ENCODE measurements at places on chromosomes 4 and X.

GRCh38 chrX:55716937-55717336, 612 bp upstream of the RRAGB start:
- DNase-seq, result no peak

DNA sequence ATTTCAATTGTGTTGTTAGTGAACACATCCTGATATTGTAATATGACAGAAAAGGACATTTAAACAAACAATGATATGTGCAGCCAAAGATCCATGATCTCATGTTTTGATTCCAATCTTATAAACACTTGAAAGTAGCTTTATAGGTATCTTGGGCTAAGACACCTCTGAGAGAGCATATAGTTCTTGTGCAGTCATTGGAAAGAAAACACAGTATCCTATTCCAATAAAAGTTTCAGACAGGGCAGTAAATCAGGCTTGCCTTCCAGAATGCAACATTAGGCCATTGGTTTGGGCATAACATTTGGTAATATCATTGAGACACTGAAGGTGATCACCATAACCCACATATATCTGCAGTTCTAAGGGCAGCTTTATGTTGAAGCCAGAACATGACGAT, 188.3 kb upstream of the HCCS start:
- no peak for DNase-seq

- no peak for DNase-seq
Observed at GRCh38 chr4:157265281-157265680, 44.8 kb downstream of the GRIA2 start.

- no peak for DNase-seq
Observed at GRCh38 chr4:1446502-1447386, 40.5 kb upstream of the NKX1-1 start.

DNA sequence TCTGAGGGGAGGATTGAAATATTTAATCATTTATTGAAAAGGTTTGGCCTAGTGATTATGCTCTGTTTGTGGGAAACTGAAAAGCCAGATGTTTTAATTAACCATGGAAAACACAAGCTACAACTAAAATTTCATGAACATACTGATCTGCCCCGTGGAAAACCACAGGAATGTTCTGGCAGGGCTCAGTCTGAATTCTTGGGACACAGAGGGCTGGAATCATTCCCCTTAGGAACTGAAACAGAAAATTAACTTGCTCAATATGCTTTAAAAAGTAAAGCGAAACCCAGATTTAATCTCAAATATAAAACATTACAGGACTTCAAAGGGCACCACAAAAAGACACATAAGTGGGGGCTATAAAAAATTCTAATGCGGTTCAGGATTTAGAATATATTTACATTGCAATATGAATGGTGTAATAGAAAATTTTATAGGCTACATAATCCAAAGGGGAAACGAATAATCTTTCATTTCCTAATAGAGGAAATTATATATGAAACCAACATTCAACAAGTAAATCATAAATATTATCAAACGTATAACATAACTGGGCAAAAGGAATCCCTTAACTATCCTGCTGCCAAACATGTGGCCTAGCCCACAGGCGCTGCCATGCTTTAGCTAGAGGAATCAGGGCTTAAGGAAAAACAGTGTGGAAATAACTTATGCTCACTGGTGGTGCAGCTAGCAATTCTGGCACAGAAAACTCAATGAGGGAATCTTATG, 70.9 kb downstream of the APBB2 start:
- DNase-seq, result peak; percentile 64

DNA sequence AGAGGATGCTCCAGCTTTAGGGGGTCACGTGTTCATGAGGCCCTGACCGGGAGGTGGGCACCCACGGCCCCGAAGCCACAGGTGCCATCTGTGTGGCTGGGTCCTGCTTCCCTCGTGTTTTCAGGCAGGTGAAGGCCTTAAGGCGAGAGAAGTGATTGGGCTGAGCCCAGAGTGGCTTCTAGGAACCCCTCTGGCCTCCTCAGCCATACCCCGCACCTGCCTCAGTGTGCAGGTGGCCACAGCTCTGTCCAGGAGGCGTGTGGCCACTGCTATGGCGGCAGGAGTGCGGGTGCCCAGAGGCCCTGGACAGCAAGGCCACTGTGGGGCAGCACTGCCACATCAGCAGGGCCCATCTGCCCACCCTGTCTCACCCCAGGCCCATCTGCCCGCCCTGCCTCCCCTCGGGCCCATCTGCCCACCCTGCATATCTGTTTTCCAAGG, 25.0 kb downstream of the NKX1-1 start:
- DNase-seq, result no peak

- no peak for DNase-seq
Observed at GRCh38 chr4:169582706-169583105, 29.7 kb downstream of the NEK1 start.

- no peak for DNase-seq
Observed at GRCh38 chr4:95545546-95545945, 3.2 kb downstream of the UNC5C start.

DNA sequence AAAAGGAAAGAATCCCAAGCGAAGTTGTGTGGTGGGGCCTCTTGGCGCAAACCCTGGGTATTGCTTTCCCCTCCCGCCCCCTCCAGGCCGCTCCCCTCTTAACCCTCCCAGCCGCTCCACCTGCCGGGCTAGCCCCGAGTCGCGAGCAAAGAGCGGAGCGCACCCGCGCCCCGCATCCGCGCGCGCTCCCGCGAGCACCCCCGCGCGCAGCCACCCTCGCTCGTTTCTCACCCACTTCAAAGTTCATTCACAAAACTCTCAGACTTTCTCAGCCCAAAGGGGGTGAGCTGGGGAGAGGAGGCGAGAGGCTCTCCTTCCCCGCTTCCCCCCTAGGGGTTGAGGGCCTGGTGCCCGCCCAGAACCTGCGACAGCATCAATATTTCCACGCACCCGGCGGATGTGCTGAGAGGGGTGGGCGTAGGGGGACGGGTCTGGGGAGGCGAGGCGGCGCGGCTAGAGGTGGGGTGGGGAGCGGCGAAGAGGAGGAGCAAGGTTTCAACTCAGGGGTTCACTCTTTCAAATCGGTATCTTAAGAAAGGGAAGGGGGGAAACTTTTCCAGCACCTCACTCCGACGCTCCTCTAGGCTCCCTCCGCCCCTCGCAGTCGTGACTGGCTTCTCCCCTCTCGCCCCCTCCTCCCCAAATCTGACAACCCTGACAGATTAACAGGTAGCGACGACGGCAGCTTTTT, 1.8 kb downstream of the MAML3 start:
- no peak for DNase-seq

DNA sequence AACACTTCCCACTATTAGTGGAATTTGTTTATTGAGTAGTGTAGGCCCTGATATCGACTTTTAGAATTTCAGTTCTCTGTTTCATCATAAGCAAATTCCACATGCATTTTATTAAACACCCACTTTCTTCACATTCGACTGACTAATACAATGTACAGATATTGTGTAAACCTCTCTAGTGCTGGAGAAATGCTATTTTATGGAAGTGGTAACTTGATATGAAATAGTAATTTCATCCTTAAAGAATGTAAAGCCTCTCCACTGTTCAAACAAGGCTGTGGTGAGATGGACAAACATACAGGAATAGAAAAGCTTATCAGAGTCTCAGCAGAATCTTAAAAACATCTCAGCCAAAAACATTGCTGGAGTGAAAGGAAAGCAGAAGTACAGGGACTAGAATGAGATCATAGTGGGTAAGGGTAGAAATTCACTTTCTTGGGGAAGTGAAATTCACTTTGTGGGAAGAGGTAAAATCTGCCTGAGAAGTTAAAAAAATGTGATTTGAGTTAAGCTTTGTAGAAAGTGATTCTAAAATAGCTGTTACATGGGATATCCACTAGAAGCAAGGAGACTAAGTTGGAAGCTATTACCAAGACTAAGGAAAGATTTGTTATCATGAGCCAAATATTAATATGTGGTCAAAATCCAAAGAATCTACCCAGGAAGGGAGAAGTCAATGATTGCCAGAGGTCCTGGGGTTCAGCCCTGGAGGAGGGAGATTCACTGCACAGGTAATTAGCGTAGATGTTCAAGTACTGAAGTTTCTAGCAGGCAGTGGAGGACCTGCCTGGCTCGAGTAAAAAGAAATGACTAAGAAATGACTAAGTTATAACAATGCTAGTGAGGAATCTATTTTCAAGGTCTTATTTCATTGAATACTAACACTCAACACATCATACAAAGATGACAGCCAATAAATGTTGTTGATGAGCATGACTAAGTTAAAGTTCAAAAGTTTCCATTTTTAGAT, 398.3 kb upstream of the FAM47C start:
- no peak for DNase-seq

DNA sequence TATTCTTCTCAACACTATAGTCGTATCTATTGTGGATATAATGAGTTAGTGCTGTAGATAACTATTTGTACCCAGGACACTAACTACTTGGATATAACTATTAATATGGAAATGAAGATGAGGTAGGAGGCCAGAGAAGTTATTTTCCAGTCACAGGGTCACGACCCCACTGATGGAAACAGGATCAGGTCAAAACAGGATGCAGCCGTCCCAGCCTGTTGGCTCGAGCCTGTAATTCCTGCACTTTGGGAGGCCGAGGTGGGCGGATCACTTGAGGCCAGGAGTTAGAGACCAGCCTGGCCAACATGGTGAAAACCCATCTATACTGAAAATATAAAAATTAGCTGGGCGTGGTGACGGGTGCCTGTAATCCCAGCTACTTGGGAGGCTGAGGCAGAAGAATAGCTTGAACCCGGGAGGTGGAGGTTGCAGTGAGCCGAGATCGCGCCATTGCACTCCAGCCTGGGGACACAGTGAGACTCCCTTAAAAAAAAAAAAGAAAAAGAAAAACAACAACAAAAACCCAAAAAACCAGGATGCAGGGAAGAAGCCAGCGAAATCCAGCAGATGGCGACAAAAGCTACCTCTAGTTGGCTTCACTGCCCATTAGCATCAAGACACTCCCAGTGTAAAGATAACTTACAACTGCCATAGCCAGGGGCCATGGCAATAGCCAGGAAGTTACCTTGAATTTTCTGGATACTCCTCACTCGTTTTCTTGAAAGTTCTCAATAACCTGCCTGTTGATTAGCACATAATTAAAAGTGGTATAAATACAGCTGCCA, 37.9 kb upstream of the NKAP start:
- peak; percentile 16 for DNase-seq

- DNase-seq, result no peak
Observed at GRCh38 chrX:106626789-106627188, 15.0 kb downstream of the RADX start.

DNA sequence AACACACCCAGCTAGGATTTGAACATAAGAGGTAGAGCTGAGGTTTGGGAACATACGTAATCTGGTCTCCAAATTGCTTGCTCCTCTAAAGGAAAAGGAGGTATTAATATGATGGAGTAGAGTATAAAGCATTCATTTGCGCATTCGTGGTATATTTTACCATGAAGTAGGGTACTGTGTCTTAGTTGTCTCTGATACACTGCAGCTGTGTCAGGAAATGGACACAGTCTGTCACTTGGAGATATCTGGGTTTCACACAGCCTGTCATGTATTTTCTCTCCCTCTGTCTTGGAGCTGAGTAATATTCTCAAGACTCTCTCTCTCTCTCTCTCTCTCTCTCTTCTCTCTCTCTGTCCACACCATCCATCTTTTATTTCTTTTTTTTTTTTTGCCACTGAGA, 274.8 kb upstream of the UGT8 start:
- no peak for DNase-seq

DNA sequence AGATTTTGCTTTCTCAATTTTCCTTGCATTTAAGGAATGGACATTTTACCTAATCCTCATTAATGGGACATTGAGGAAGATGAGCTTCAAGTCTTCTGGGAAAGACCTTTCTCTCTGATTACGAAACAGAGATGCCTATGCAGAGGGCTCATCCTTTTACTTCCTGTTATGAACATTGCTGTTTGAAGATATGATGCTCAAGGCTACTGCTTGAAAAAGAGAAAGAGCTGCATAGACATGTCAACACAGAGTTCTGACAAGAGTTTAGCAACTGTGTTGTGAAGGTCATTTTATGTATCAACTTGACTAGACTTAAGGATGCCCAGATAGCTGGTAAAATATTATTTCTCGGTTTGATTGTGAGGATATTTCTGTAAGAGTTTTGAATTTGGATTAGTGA, 13.8 kb upstream of the GNPDA2 start:
- no peak for DNase-seq

- no peak for DNase-seq
Observed at GRCh38 chrX:11789809-11790208, 31.8 kb downstream of the MSL3 start.

GRCh38 chrX:70166601-70167590, 10.4 kb upstream of the DGAT2L6 start:
- DNase-seq, result peak; percentile 85

- DNase-seq, result no peak
Observed at GRCh38 chr4:189787216-189788031, 153.2 kb upstream of the FRG1 start.

GRCh38 chr4:4574792-4575191, 32.9 kb upstream of the STX18 start:
- DNase-seq, result peak; percentile 65

GRCh38 chr4:19254486-19254885, 997.2 kb upstream of the SLIT2 start:
- no peak for DNase-seq

- no peak for DNase-seq
Observed at GRCh38 chr4:57053508-57053907, 56.7 kb downstream of the IGFBP7 start.

DNA sequence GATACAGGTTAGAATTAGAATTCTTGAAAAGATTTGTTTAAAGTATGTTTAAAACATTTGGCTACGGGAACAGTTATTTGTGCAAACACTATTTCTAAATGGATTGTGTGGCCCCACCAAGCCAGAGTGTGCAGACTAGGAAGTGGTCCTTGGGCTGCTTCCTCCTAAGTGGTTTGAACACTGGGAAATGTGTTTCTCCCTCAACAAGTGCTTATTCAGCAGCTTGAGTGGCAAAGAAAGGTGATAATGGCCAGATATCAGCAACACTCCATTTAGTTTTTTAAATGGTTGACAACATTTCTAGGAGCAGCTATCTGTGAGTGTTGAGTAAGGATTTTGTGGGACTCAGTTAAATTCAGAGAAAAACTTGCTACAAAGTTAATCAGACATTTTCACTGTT, 141.4 kb upstream of the LNX1 start:
- DNase-seq, result no peak

DNA sequence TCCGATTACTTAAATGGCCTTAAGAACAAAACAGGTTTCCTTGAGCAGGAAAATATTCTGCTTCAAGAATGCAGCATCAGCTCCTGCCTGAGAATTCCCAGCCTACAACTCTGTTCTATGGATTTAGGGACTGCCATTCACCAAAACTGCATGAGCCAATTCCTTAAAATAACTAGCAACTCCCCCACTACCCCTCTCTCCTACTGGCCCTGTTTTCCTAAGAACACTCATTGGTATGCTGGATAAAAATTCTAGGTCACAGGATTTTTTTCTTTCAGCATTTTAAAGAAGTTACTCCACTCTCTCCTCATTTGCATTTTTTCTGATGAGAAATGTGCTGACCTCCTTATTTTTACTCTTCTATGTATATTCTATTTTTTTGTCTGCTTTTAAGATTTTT, 347.1 kb downstream of the IDS start:
- no peak for DNase-seq
